ENCODE measurements at places on chromosomes 1 and 21.
A peak's percentile ranks its signal among the peaks of the same experiment; 100 is the strongest.

DNA sequence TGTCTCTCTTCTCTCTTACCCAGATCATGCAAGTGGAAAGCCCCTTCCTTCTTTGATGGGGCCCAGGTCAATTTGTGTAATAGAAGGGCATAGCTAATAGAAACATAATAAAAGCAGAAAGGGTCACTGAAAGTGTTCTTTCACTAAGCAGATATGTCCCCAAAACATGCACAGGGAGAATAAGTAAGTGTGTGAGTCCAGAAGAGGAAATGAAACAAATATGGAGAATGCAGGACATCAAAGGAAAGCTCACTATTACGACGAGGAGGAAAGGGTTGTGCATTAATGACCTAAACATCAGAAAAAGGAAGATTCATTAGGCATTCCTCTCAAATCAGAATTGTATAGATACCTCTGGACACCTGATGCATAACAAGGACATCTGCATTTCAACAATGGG is 81.4 kb upstream of the SMYD2 start:
- DNase-seq: no peak

DNA sequence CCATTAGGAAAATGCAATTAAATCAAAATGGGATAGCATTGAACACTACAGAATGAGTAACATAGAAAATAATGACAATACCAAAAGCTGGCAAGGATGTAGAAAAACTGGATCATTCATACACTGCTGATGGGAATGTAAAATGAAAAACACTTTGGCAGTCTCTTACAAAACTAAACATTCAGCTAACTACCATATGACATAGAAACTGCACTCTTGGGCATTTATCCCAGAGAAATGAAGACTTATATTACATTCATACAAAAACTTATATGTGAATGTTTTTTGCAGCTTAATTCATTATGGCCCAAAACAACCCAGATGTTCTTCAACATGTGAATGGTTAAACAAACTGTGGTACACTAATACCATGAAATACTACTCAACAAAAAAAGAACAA is 66.4 kb downstream of the ANKRD13C start:
- no peak for DNase-seq

DNA sequence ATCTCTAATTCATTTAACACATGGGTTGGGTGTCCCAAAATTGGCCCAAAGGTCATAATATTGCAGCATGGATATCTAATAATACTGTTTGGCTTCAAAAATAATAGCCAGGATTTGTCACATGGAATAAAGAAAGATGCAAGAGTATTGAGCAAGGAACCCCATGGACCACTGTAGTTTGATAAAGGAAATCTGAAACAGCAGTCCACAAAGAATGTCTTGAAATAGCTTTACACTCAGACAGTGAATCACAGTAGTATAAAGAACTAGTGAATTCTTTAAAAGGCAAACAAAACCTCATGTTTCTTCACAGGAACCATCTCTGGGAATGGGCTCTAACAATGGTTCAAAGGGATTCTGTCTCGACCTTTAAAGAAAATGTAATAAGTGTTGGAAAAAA is 576.1 kb upstream of the ZRANB2 start:
- no peak for DNase-seq

GRCh38 chr1:227999056-227999930 is 7.5 kb upstream of the WNT3A start:
- DNase-seq: peak; percentile 73

DNA sequence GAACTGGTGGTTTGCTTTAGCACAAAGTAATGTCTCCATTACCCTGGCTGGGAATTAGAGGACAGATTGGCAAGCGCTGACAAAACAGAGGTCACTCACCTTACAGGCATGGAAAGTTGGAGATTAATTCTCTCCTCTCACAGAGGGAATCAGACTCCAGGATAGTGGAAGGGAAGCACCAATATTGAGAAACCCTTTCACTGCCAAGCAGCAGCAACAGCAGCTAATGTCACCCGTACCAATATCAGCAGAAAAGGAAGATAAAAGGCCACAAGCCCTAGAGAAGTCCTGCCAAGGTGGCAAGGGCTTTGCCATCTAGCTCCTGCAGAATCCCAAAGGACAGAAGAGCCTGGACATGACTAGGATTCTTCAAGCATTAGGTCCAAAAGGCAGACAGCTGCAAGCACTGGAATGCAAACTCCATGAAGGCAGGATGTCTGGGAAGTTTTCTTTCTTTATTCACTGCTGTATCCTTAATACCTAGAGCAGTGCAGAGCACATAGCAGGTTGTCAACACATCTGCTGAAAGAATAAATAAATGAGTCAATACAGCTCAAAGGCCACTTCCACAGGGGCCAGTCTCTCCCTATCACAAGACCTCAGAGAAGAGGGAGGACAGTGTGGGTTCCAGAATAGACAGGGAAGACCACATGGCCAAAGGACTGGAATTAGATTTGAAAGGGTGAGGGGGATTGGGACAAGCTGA is 57.2 kb downstream of the ERI3 start:
- DNase-seq: no peak

GRCh38 chr1:246947255-246947654 is 15.5 kb upstream of the AHCTF1 start:
- no peak for DNase-seq

GRCh38 chr1:231021540-231022031 is 18.5 kb downstream of the FAM89A start:
- DNase-seq: no peak

DNA sequence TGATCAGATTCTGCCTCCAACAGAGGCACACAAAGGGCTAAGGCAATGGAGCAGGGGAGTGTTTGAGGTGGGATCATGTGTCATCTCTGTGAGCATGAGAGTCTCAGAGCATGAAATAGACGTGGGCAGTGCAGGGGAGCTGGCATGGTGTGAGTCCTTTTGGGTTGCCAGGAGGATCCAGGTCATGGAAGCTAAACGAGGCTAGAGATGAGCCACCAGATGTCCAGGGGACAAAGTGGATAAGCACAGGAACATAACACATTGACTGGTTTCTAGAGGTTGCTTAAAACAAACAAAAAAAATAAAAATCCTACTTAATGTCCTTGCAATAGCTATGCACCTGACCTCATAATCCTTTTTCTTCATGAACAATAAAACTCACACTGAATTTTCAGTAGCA is 254.8 kb upstream of the GREM2 start:
- DNase-seq: no peak

DNA sequence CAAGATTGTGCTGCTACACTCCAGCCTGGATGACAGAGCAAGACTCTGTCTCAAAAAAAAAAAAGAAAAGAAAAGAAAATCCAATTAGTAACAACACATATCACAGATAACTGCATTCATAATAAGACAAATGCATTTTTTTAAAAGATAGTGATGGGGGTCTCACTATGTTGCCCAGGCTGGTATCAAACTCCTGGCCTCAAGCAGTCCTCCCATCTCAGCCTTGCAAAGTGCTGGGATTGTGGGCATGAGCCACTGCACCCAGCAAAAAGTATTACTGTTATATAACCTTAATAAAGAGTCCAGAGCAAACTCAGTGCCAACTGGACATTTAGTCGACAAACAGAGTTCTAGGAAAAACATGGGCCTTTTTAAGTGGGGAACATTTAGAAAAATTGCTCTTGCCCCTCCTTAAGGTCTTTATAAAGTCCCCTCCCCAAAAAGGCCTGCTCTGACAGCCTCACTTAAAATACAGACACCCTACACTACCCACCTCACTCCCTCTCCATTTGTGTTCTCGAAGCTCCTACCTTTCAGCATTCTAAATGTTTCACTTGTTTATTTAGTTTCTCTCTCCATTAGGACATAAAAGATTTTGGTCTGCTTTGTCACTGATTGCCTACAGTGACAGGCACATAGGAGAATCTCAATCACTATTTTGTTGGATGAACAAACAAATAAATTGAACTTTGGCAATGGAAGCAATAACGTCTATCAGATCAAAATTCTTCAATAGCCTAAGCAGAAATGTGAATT is 7.5 kb downstream of the ABCB10 start:
- no peak for DNase-seq

- DNase-seq: no peak
Measured at GRCh38 chr1:30955448-30956015, 47.0 kb upstream of the SDC3 start.

GRCh38 chr1:54809496-54810074 is 8.5 kb upstream of the TTC22 start:
- no peak for DNase-seq

- DNase-seq: no peak
Measured at GRCh38 chr1:47187231-47187925, 2.5 kb downstream of the PDZK1IP1 start.

- DNase-seq: no peak
Measured at GRCh38 chr1:160325252-160325651, 17.8 kb downstream of the COPA start.

DNA sequence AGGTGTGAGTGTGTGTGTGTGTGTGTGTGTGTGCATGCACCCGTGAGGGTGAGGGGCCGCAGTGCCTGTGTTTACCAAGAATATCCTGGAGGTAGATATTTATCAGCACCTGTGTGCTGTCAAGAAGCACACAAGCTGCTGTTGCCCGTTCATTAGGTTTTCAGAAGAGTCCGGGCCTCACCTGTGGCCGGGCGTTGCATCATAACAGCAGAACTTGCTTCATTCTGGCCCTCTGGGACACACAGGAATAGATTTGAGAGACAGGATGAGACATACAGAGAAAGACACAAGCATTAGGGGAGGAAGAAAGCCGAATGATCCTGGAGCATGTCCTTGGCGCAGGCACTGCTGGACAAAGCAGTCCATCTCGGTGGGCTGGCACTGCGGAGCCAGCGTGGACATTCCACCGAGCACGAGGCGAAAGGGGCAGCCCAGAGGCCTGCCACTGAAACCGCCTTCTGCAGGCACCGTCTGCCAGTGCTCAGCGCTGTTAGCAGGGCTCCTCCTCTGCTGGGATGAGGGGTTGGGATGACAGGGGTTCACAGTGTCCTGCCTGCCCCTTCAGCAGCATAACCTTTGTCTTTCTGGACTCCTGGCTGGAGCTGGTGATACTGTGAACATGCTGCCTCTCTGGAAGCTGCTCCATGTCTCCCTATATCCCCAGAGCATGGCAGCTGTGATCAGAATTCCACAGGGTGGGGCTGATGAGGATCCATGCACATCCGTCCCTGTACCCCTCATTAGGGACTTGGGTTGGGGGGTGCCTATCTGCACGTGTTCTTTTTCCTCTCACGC is 81.1 kb downstream of the PEX14 start:
- DNase-seq: no peak

GRCh38 chr1:205381305-205381704 is 24.6 kb upstream of the KLHDC8A start:
- no peak for DNase-seq

- DNase-seq: no peak
Measured at GRCh38 chr1:2455757-2456156, 20.3 kb upstream of the PLCH2 start.

GRCh38 chr1:225890346-225891228 is 1.6 kb upstream of the LEFTY1 start:
- no peak for DNase-seq

- DNase-seq: no peak
Measured at GRCh38 chr1:87428883-87429282, 100.2 kb downstream of the LMO4 start.

DNA sequence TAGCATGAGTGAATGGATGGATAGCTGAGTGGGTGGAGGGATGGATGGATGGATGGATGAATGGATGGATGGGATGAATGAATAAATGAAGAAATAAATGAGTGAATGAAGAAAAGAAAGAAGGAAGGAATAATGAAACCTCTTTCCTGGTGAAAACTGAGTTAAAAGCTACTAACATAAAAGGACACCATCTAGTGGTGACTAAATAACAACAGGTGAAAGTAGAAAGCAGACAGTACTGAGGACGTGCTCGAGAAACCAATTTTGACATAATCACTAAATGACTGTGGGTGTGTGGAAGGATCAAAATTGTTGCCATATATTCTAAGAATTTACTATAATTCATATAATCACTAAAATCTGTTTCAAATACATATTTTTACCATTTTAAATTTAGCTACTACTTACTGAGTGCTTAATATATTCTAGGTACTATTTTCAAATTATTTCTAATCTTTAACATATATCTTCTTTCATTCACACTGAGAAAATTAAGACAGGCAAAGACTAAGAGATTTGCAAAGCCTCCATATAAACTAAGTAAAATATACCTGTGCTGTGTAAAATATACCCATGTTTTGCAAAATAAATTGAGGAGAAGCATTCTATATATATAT is 522.9 kb downstream of the LRRIQ3 start:
- no peak for DNase-seq

GRCh38 chr1:101002551-101002950 is 23.0 kb downstream of the DPH5 start:
- no peak for DNase-seq

DNA sequence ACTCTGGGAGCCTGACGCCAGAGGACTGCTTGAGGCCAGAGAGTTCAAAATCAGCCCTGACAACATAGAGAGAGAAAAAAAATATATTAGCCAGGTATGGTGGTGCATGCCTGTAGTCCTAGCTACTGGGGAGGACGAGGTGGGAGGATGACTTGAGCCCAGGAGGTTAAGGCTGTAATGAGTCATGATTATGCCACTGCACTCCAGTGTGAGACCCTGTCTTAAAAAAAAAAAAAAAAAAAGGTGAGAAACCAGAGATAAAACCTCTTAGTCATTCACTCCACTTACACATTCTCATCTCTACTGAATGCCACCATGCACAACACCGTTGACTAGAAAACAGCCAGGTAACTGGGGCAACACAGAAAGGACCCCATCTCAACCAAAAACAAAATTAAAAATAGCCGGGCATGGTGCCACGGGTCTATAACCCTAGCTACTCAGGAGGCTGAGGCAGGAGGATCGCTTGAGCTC is 178.1 kb downstream of the SLC45A1 start:
- DNase-seq: peak; percentile 4

DNA sequence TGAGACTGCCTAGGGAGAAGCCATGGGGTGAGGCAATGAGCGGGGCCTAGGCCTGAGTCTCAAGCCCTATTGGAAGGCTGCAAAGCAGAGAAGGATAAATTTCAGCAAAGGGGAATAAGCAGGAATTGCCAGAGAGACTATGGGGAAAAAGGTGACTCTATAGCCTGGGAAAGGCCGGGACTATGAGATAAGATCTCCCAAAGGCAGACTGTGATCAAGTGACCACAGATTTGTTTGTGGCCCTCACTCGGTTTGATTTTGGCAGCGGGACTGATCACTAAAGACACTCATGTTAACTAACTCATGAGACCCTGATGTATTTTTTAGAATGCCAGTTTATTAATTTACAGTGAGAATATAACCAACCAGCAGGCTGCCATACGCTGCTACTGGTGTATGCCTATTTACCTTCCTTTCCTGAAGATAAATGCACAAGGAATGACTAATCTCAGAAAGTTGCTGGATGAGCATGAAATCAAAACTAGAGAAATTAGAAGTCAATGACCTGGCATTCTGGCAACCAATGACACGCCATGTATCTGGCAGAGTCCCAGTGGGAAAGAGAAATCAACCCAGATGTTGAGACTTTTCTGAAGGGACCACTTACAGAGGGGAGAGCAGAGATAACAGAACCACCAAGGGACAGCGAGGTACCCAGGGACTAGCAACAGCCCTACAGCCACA is 4.3 kb downstream of the HSF2BP start:
- DNase-seq: no peak

DNA sequence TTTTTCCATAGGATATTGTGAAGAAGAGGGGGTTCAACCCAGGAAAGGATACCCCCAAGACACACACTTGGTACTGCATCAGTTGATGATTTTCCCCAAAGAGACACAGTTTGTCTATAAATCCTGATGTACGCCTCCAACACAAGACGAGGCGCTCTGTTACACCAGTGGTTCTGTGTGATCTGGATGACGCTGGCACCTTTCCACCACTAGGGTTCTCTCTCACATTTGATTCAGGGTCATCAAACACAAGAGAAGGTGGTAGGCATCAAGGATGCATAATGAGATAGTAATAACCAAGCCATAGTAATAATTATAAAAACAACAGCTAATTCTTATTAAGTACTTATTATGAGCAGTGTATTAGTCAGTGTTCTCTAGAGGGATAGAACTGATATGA is 508.8 kb upstream of the ZP4 start:
- DNase-seq: no peak

Data from CD4-positive, alpha-beta T cell treated with Interleukin-1 beta for 1 hour (primary cell).